ENCODE measurements at places on chromosomes 16 and 17. TPM values are rescaled to one million over a fixed set of nuclear protein-coding genes. Genes with fewer than 3 reads are reported as not detected.

- DNase-seq, result peak; percentile 46
Observed at GRCh38 chr16:85659805-85660511, 28.8 kb downstream of the GINS2 start.

DNA sequence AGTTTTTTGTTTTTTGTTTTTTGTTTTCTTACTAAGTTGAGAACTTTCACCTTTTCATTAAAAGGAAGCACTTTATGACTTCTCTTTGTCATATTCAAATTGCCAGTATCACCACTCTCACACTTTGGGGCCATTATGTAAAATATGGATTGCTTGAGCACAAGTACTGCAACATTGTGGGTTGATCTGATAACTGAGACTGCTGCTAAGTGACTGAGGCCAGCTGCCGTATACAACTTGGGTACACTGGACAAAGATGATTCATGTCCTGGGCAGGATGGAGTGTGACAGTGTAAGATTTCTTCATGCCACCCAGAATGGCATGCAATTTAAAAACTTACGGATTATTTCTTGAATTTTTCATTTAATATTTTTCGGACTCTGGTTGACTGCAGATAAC, 7.8 kb downstream of the TTC19 start:
- DNase-seq, result no peak

DNA sequence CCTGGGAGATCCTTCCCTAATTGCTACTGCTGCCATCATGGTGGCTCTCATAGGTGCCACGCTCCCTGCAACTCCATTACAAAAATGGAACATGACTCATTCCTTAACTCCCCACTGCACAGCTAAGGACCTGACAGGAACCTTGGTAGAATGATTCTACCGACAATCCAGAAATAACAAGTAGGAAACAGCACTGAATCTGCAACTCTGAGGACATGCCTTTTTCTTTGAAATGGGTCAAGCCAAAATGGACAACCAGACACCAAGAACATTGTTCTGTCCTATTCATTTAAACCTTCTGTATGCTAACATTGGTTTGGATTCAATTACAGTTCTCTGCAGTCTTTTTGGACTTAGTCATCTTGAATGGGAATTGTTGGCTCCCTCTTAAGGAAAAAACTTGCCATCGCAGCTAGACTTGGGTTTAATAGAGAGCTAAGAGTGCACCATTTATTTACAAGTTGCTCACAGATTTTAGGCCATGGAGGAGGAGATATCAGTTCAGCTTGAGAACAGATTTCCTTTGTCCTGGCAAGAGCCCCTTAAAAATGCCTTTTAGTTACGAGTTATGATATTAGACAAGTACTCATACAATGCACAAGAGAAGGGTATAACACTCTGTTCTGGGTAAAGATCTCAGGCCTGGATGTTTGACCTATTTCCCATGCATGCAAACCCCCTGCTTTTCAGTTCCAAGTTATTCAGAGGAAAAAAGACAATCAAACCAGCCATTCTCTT, 20.9 kb upstream of the NSRP1 start:
- DNase-seq, result peak; percentile 77

GRCh38 chr16:83826146-83826913, 18.6 kb downstream of the HSBP1 start:
- DNase-seq, result peak; percentile 93

- DNase-seq, result no peak
Observed at GRCh38 chr16:87291944-87292343, 25.2 kb downstream of the C16orf95 start.

The CCDC154 gene
- total RNA-seq, result not detected

The SKAP1 gene
- 0.42 TPM for total RNA-seq
